Activated T-cell treated with anti-CD3 and anti-CD28 coated beads for 24 hours (primary cell): ENCODE measurements at places on chromosomes 6 and 20.
A peak's percentile ranks its signal among the peaks of the same experiment; 100 is the strongest.

DNA sequence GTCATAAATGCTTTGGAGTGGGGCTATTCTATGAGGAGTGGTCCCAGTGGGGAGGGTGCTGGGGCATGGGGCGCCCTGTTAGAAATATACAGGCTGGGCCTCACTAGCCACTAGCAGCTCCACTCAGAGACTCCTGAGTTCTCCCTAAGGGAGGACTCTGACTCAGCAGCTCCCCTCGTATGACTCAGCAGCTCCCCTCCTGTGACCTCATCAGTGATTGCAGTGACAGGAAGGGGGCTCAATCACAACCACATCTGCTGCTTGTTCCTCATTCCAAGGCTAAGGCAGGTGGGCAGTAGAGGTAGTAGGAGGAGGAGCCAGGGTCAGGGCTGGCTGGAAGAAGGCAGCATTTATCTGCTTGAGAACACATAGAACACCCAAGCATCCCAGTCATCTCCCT is 73.7 kb downstream of the PRND start:
- DNase-seq: peak; percentile 26

GRCh38 chr6:44255105-44255808 is 2.1 kb downstream of the SLC35B2 start:
- peak; percentile 31 for DNase-seq

- no peak for DNase-seq
Observed at GRCh38 chr20:34311118-34312023, 8.2 kb upstream of the AHCY start.

- DNase-seq: no peak
Observed at GRCh38 chr20:52941808-52942207, 30.4 kb upstream of the TSHZ2 start.

DNA sequence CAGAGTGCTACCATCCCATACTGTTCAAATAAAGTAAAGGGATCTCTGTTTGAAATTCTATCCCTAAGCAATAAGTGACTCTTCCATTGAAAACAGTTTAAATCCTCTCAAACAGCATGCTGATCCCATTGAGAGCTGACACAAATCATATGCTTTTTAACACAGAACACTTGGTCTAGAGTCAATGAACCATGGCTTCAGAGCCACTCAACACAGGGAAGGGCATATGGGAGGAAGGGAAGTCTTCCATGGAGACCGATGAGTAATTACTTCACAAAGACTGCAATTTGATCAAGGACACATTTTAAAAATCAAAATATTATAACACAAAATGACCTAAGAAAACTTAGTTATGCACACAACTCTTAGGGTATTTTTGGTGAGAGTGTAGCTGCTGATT is 1073.0 kb upstream of the MAP3K7 start:
- no peak for DNase-seq

- no peak for DNase-seq
Observed at GRCh38 chr6:52512199-52512598, 64.7 kb downstream of the TRAM2 start.

- no peak for DNase-seq
Observed at GRCh38 chr6:131949909-131950766, 1.0 kb downstream of the CCN2 start.

DNA sequence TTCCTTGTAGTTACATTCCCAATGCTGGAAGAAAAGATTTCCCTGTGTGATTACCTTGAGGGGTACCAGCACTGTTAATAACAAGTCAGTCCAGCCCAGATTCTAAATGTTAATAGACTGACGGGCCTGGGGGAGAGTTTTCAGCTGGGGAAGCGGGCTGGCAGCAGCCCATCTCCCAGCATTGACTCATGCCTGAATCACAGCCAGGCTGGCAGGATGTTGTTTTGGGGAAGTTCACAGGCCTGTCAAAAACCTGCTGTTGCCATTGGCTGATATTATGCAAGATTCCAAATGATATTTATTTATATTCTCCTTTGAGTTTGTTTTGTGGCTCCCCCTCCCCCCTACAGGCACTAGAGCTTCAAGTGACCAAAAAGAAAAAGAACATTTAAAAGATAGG is 213.9 kb upstream of the CNR1 start:
- no peak for DNase-seq

GRCh38 chr20:19774135-19774933 is 16.3 kb downstream of the RIN2 start:
- no peak for DNase-seq

- DNase-seq: peak; percentile 76
Observed at GRCh38 chr20:50460608-50461267, 49.4 kb upstream of the PTPN1 start.

DNA sequence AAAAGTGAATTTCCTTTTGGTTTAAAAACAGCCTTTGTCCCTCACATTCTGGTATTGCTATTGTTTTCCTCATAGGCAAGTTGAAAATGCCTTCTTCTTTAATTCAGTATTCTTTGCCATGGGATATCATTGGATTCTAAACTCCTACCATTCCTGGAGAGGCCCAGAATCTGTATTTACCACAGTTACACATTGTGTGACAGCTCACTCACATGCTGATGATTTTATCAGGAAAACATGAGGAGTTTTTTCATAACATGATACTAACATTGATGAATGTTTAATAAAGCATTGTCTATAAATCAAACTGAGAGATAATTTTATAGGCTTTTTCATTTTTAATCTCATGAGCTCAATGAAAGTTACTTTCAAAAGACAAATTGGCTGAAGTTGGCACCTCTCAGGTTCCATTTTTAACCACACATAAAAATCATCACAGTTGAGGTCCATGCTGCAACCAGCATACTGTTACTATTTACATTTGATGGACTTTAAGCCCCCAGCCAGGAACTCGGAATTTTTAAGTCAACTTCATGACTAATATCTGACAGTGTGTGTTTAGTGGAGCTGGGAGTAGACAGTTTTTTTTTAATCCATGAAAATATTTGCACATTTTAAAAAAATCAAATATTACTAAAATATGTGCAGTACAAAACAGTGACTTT is 82.8 kb downstream of the FAM83B start:
- no peak for DNase-seq

- DNase-seq: no peak
Observed at GRCh38 chr6:158376631-158377081, 64.4 kb downstream of the TULP4 start.

DNA sequence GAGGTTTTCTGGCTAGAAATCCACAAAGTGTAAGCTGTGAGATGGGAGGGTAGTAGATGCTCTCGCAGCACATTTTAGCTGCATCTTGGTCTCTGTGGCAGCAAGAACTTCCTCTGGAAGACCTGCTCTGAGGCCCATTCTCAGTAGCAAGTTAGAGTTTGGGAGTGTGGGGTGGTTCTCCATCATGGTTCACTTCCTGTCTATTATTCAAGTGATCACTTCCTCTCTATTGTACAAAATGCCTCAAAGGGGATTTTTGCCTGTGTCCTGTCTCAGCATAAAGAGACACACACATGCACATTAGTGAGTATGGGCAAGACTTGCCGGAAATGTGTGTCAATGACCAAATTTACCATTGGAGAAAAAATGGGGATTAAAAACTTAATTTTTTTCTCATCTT is 42.5 kb downstream of the LYRM2 start:
- DNase-seq: no peak

DNA sequence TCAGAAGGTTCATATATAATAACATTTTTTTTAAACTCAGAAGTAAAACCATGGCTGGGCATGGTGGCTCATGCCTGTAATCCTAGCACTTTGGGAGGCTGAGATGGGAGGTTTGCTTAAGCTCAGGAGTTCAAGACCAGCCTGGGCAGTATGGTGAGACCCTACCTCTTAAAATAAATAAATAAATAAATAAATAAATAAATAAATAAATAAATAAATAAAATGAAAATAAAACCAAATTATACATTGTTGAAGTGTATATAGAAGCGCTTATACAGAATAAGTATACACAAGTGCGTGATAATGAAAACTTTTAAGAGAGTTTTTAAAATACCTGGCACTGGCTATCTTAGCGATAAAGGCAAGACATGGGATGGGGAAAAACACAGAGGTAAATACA is 71.6 kb downstream of the OR2B2 start:
- DNase-seq: no peak

DNA sequence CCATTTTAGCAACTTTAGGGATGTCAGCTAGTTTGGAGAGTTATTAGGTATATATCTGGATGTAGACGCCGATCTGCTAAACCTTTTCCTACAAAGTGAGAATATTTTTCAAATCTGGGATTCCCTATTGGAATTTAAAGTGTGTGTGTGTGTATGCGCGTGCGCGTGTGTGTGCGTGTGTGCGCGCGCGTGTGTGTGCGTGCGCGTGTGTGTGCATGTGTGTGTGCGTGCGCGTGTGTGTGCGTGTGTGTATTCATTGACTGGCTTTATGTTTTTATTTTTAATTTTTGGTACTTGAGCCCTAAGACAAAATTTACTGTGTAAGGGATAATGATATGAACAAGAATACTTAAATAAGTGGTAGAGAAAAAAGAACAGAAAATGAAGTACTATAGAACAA is 8.1 kb downstream of the PRL start:
- DNase-seq: no peak

DNA sequence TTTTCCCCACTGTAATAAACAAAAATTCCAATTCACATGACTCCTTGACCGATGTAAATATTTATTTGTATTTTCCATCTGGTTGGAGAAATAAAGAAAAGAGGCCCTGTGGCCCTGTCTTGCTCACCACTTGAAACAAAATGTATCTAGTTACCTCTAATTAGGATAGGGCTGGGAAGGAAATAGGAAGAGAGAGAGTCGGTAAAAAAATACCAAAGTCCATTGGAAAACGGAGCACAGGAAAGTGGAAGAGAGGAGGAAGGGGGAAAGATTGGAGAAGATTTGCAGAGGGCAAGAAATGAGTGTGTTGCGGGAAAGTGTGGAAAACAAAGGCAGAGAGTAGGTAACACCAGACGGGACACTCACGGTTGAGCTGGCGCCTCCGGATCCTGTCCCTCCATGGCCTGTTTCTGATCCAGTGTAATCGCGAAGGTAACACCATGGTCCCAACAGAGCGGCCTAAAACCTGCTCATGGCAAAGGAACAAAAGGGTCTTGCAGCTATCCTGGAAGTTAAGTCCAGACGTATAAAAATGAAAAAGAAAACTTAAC is 105.8 kb upstream of the RIPOR2 start:
- no peak for DNase-seq

DNA sequence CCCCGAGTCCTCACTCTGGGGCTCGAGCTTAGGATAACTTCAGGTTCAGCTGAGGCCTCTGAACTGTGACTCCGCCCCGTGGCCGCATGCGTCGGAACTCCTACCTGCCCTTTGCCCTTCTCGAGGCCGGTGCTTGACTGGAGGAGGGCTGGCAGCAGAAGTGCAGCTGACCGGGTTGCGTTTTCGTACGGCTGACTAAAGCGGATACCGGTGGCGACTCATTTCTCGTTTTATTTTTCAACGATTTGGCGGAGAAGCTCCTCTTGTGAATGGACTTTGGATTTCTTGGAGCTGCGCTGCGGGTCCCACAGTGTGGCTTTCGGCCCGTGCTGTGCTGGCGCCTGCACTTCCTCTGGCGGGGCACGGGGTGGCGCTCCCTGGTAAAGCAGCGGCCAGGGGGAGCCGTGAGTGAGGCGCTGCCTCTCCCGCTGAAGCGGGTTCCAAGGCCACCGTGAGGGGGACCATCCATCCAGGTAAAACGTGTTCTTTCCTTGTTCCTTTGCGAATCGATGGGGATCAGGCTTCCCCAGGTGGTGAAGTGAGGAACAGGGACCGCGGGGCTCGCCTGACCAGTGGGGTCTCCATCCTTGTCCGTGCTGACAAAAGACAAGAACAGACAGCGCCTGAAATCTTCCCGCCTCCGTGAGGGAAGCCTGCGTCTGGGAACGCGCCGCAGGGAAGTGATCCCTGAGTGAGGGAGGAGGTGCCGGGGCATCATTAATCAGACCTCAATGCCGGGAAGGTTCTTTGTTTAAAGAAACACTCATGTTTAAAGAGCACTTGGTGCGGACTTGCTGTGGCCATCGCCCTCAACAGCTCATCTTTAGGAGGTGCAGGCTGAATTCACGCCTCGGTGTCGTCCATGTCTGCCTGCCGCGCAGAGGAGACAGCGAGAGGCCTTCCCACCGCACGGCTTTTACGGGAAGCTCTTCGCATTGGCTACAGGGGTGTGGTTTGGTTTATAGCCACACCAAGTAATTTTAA is 38.8 kb downstream of the ERMARD start:
- DNase-seq: peak; percentile 63

GRCh38 chr6:40755749-40756452 is 168.7 kb upstream of the LRFN2 start:
- DNase-seq: no peak

DNA sequence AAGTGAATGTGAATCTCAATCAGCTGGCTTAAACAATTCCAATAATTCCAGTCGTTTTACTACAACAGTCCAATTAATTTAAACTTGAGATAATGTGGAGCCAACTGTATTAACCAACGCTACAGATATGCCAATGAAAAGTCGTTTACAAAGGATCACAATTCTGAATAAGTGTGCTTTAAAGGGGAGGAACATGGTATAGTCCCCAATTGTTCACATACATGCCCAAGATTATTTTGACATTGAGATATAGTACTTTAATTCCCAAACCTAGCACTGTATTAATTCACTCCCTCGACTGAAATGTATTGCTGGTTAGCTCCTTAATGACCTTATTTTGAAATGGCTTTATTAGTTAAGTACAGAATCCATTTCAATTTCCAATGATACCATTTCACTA is 2.5 kb downstream of the AKIRIN2 start:
- no peak for DNase-seq

GRCh38 chr6:169445661-169446581 is 192.3 kb upstream of the THBS2 start:
- DNase-seq: no peak

DNA sequence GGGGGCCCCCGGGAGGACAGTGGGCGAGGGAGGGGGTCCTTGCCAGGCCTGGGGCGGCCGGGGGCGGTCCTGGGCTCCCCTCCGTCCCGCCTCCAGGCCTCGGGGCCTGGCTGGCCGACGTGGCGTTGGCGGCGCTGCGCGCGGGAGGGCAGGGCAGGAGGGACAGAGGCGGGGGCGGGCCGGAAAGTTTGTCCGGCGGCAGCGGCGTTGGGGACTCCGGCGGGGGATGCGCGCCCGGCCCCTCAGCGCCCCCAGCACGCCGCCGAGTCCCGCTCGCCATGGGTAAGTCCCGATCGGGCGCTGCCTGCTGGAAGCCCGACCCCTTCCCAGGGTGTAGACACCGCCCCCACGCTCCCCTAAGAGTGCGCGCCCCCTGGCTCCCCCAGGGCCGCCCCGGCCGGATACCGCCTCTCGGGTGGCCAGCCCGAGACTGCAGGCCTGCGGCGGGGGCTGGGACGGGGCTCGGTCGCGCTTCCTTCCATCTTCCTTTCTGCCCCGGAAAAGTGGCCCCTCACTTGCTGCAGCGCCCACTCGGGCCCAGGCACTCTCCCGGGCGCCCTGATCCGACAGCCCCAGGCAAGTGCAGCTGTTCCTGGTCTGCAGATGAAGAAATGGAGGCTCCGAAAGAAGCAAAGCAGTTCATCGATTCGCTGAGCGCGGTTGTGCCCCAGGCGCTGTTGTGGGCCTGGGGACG is at the start of gene SLC2A10:
SLC2A10 (plus strand) TSS at position 191 of the 694 bp plus-strand sequence; CDS start at position 279, 88 bp downstream.
- DNase-seq: no peak

GRCh38 chr6:31945507-31946369 is at the start of gene CFB:
CFB (plus strand) TSS chr6:31946095; CDS start chr6:31946222, 127 bp downstream.
- no peak for DNase-seq

GRCh38 chr6:144334150-144334708 is 49.1 kb downstream of the UTRN start:
- peak; percentile 54 for DNase-seq

GRCh38 chr20:46787991-46788762 is 78.7 kb downstream of the SLC2A10 start:
- no peak for DNase-seq

GRCh38 chr20:56376331-56376730 is 15.7 kb downstream of the AURKA start:
- DNase-seq: no peak

- DNase-seq: no peak
Observed at GRCh38 chr6:20417819-20418218, 16.1 kb downstream of the E2F3 start.

- no peak for DNase-seq
Observed at GRCh38 chr6:18276610-18277236, 12.4 kb upstream of the DEK start.
